Spleen (tissue), 13 donors: ENCODE measurements at places on chromosomes 2 and 18. TPM values are rescaled to one million over a fixed set of nuclear protein-coding genes. Genes with fewer than 3 reads are reported as not detected.

- no peaks in the 10 kb centered on the region for H3K27me3 ChIP-seq
- DNase-seq, result no peak
- no peak overlapping the region for H3K4me3 ChIP-seq
- H3K27ac ChIP-seq, result no peak overlapping the region
- no peaks in the 10 kb centered on the region for H3K36me3 ChIP-seq
- H3K4me1 ChIP-seq, result no peaks in the 10 kb centered on the region
Observed at GRCh38 chr2:143371616-143372015, 242.4 kb downstream of the ARHGAP15 start.

GRCh38 chr2:147345246-147345645 lies 499.6 kb upstream of the ACVR2A start:
- H3K4me1 ChIP-seq, result no peaks in the 10 kb centered on the region
- no peaks in the 10 kb centered on the region for H3K36me3 ChIP-seq
- no peak overlapping the region for H3K27ac ChIP-seq
- DNase-seq, result no peak

DNA sequence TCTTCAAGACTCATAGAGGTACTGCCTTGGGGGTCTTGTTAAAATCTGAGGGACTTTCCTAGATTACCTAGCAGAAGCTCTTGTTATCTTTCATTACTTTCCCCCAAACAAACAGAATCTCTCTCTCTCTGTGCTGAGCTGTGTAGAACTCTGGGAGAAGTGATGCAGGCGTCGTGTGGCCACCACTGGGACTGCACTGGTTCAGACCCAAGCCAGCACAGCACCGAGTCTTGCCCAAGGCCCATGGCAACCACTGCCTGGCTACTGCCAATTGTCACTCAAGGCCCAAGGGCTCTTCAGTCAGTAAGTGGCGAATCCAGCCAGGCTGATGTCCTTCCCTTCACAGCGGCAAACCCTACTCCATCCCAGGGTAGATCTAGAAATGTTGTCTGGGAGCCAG lies 28.6 kb downstream of the PPP1R1C start:
- no peak for DNase-seq
- H3K27me3 ChIP-seq, result no peaks in the 10 kb centered on the region
- H3K27ac ChIP-seq, result no peak overlapping the region
- H3K4me1 ChIP-seq, result no peaks in the 10 kb centered on the region
- H3K4me3 ChIP-seq, result no peak overlapping the region

- no peak for DNase-seq
- no peak overlapping the region for H3K27ac ChIP-seq
- no peak overlapping the region for H3K4me3 ChIP-seq
- no peaks in the 10 kb centered on the region for H3K27me3 ChIP-seq
- H3K4me1 ChIP-seq, result no peaks in the 10 kb centered on the region
Observed at GRCh38 chr2:128260239-128261138, 58.2 kb downstream of the HS6ST1 start.

DLGAP1 gene
- 2.2 TPM for total RNA-seq

LIMS4 gene
- total RNA-seq, result 1.9 TPM

HOXD13 gene
- total RNA-seq, result not detected

GAD1 gene
- 0.17 TPM for total RNA-seq

PSD4 gene
- total RNA-seq, result 127 TPM

DNA sequence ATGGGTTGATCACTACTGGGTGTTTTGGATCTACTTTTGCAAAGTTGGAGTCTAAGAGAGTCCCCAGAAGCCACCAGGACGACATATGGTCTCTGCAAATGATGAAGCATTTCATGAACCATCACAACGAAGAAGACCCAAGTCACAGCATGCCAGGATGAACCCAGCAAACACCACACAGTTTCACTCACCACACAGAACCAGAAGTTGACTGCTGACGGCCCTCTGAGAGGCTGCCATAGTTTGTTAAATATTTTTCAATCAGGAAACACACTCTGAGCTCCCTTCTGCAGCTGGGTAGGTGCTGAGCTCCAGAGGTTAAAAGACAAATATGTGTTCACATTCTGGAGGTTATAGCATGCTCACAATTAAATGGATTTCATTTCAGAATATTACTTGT lies 271.4 kb downstream of the DCDC2C start:
- H3K4me3 ChIP-seq, result no peak overlapping the region
- H3K27me3 ChIP-seq, result no peaks in the 10 kb centered on the region
- H3K4me1 ChIP-seq, result no peaks in the 10 kb centered on the region
- H3K36me3 ChIP-seq, result no peaks in the 10 kb centered on the region
- no peak overlapping the region for H3K27ac ChIP-seq
- no peak for DNase-seq

SCG2 gene
- total RNA-seq, result 0.13 TPM

ADD2 gene
- total RNA-seq, result 3.9 TPM

CEP192 gene
- 41.4 TPM for total RNA-seq

DNA sequence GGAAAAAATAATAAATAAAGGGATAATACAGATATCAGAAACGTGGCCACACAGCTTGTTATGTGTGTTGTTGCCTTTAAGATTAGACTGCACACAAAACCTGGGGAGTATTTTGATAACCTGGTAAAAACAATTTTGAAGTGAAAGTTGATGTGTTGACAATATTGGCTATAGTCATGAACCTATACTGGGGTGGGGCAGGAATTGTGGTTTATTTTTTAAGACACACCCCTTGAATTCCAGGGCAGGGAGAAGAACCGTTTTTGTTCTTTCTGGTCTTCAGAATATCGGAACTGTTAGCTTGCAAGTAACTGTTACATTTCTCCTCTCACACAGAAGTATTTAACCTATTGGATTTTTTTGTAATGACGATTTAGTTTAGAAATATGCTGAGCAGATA lies 80.4 kb downstream of the LIMS1 start:
- H3K36me3 ChIP-seq, result no peaks in the 10 kb centered on the region
- H3K27me3 ChIP-seq, result no peaks in the 10 kb centered on the region
- peaks cover 25% of the 10 kb centered on the region for H3K4me1 ChIP-seq
- no peak overlapping the region for H3K27ac ChIP-seq
- DNase-seq, result no peak
- no peak overlapping the region for H3K4me3 ChIP-seq

DNA sequence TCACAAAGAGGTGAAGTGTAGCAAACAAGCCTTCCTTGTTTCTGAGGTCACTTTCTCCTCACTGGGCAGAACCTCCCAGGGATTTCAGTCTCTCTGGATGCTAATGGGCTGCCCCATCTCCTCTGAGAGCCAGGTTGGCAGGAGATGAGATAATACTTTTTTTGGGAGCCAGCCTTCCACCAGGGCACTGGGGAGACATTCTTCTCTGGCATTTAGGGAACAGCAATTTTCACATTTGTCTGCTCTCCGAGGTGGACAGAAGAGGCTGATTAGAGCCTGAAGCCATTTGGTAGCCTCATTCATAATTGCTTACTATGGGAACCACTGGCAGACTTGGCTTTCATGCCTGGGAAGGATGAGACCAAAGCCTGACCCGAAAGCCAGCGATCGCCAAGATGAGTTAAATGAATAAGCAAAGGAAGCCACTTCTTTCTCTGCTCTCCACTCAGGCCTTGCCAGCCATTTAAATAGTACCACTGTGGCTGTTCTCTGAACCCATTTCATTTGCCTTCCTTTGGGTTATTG lies 70.1 kb downstream of the NRP2 start:
- peaks cover 32% of the 10 kb centered on the region for H3K36me3 ChIP-seq
- no peak for DNase-seq
- H3K27ac ChIP-seq, result no peak overlapping the region
- no peaks in the 10 kb centered on the region for H3K4me1 ChIP-seq

SLC4A5 gene
- total RNA-seq, result 2.4 TPM

- DNase-seq, result peak; percentile 56
- H3K4me3 ChIP-seq, result no peak overlapping the region
- peaks cover 4% of the 10 kb centered on the region for H3K27me3 ChIP-seq
- no peaks in the 10 kb centered on the region for H3K36me3 ChIP-seq
- H3K27ac ChIP-seq, result no peak overlapping the region
Observed at GRCh38 chr2:26521913-26522180, 43.9 kb upstream of the OTOF start.

DNA sequence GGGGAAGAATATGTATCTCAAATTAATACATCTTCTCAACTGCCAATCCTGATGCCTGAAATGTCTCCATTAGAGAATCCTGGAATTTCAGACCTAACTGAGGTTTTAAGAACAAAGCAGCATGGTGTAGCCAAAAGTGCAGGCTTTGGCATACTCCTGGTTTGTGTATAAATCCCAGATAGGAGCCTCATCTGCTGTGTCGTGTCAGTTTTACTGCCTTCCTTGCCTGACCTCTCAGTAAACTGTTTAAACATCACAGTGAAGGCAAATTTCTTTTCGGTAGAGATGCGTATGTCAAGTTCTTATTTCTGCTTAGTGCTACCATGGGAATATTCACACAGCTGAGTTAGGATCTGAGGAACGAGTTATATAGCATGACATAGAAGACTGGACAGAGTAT lies 7.3 kb downstream of the SCG2 start:
- DNase-seq, result no peak
- no peaks in the 10 kb centered on the region for H3K27me3 ChIP-seq
- H3K27ac ChIP-seq, result no peak overlapping the region

DNA sequence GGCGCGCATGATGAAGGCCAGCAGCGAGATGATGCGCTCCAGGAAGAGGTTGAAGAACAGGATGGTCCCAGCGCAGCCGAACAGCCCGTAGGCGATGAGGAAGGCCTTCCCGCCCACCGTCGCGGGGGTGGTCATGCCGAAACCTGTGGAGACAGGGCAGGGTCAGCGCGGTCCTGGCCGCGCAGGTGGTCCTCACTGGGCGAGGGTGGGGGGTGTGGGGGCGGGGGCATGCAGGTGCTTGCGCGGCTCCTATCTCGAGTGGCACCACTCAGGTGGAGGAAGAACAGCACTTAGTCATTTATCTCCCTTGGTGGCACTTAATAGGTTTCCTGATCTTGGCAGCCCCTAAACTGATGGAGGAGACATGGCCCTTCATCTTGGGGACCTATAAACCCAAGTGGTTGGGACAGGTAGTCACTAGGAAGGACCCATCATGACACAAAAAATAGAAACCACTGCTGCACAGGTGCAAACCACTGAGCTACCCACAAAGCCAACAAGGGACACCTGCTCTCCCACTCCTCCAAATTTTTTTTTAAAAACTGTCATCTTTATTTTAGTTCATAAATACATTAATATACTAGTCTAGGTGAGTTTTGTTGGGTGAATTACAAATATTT lies 118.8 kb downstream of the MSH2 start:
- peak overlapping the region; percentile 71 for H3K27ac ChIP-seq
- peak overlapping the region; percentile 55 for H3K4me3 ChIP-seq
- H3K36me3 ChIP-seq, result no peaks in the 10 kb centered on the region
- H3K27me3 ChIP-seq, result no peaks in the 10 kb centered on the region

DNA sequence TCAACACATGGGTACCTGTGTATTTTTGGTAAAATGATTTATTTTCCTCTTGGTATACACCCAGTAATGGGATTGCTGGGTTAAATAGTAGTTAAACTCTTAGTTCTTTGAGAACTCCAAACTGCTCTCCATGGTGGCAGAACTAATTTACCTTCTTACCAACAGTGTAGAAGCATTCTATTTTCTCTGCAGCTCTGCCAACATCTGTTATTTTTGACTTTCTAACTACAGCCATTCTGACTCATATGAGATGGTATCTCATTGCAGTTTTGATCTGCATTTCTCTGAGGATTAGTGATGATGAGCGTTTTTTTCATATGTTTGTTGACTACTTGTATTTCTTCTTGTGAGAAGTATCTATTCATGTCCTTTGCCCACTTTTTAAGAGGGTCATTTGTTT lies 180.6 kb downstream of the FSIP2 start:
- no peak overlapping the region for H3K4me3 ChIP-seq
- no peaks in the 10 kb centered on the region for H3K36me3 ChIP-seq
- DNase-seq, result no peak

STK11IP gene
- 27.3 TPM for total RNA-seq

IL1A gene
- not detected for total RNA-seq

DNA sequence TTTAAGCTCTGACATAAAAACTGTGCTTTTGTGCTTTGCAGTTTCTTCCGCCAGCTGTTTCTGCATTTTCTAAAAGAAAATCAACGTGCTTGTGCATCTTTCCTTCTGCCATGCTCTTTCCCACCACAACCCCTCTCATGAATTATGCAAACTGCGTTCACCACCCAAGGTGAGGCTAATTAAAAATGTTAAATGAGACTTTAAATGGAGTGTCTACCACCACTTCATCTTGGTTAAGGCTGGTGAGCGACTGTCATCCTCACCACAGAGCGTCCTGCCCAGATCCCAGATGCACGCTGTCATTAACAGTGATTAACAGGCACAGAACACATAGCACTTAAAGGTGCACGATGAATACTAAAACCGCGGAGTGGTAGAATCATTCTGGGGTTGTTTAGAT lies 250.5 kb upstream of the RAB6C start:
- no peak overlapping the region for H3K27ac ChIP-seq
- no peaks in the 10 kb centered on the region for H3K36me3 ChIP-seq
- H3K4me1 ChIP-seq, result no peaks in the 10 kb centered on the region
- no peak overlapping the region for H3K4me3 ChIP-seq
- no peak for DNase-seq
- H3K27me3 ChIP-seq, result no peaks in the 10 kb centered on the region

DNA sequence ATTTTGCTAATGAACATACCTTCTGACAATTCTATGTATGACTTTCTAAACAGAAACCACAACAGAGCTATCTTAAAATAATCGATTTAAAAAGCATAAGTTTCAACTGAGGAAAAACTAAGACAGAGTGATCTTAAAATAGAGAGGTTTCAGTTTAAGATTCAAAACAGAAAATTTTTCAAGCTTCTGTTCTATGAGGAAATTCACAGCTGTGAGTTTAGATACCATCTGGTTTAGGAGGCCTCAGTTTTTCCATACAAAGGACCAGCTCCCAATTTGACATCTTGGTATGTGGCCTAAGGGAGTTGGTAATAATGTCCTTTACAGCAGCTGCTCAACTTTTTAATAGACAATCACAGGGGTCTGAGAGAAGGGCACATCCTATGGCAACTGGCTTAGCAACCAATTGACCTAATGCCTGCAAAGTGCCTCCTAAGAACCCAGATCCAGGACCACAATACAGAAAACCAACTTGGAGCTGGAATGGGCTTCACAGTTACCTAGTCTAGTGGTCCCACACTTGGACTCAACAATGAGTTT lies 39.7 kb downstream of the MDH1 start:
- no peaks in the 10 kb centered on the region for H3K36me3 ChIP-seq
- H3K4me1 ChIP-seq, result no peaks in the 10 kb centered on the region
- no peak overlapping the region for H3K27ac ChIP-seq
- no peak overlapping the region for H3K4me3 ChIP-seq
- DNase-seq, result no peak
- no peaks in the 10 kb centered on the region for H3K27me3 ChIP-seq

STK36 gene
- 21.8 TPM for total RNA-seq

RPL31 gene
- total RNA-seq, result 964 TPM

CTAGE1 gene
- not detected for total RNA-seq

- no peaks in the 10 kb centered on the region for H3K4me1 ChIP-seq
- no peak overlapping the region for H3K4me3 ChIP-seq
- H3K36me3 ChIP-seq, result no peaks in the 10 kb centered on the region
- no peak overlapping the region for H3K27ac ChIP-seq
Observed at GRCh38 chr2:83866211-83866610, 592.9 kb downstream of the SUCLG1 start.

C1GALT1C1L gene
- 0.51 TPM for total RNA-seq

- H3K4me1 ChIP-seq, result peaks cover 6% of the 10 kb centered on the region
- no peaks in the 10 kb centered on the region for H3K27me3 ChIP-seq
- no peak for DNase-seq
- no peak overlapping the region for H3K4me3 ChIP-seq
Observed at GRCh38 chr2:39394516-39394961, 42.5 kb downstream of the MAP4K3 start.

GRCh38 chr18:70337139-70337972 lies 48.5 kb downstream of the SOCS6 start:
- H3K27ac ChIP-seq, result no peak overlapping the region
- no peaks in the 10 kb centered on the region for H3K27me3 ChIP-seq
- no peaks in the 10 kb centered on the region for H3K36me3 ChIP-seq

GRCh38 chr2:143481733-143482132 lies 352.5 kb downstream of the ARHGAP15 start:
- no peak for DNase-seq
- H3K27me3 ChIP-seq, result no peaks in the 10 kb centered on the region
- peak overlapping the region; percentile 35 for H3K27ac ChIP-seq
- H3K36me3 ChIP-seq, result no peaks in the 10 kb centered on the region
